ENCODE measurements at places on chromosomes 1 and 21.

GRCh38 chr21:42042651-42043050 lies 28.5 kb upstream of the UMODL1 start:
- DNase-seq: no peak

DNA sequence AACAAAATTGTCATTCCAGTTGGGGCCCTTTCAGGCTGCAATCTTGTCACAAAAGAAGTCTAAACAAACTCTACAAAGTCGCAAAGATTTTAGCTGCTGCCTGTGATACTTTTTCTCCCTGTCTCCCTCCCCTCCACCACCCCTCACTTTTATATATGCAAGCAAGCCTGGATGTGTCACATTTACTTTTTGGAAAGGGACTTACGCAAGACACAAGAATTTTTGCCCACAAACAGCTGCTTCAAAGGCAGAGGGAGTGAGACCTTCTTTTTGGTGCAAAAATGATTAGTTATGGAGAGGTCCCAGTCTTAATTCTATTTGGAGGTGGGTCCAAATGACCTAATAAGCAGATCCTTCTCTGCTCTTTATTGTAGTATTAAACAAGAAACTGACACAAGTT lies 22.9 kb upstream of the RALGPS2 start:
- no peak for DNase-seq

- no peak for DNase-seq
These were observed 18.0 kb downstream of the CD244 start for GRCh38 chr1:160844447-160845232.

DNA sequence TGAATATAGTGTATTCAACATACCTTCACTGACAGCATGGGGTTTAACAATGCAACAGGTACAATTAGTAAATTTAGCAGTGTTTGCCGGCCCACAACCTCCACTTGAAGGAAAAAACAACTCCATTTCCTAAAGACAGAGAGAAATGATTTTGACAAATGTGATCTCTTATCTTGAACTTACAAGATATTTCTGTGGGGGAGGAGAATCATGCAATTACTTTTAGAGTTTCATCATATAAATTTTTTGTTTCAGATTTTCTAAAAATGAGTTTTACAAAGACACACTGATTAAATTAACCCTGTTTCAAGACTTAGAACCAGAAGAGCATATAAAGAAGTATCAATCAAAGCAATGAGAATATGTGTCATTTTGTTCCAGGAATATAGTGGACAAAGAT lies 80.3 kb downstream of the NME7 start:
- DNase-seq: no peak

DNA sequence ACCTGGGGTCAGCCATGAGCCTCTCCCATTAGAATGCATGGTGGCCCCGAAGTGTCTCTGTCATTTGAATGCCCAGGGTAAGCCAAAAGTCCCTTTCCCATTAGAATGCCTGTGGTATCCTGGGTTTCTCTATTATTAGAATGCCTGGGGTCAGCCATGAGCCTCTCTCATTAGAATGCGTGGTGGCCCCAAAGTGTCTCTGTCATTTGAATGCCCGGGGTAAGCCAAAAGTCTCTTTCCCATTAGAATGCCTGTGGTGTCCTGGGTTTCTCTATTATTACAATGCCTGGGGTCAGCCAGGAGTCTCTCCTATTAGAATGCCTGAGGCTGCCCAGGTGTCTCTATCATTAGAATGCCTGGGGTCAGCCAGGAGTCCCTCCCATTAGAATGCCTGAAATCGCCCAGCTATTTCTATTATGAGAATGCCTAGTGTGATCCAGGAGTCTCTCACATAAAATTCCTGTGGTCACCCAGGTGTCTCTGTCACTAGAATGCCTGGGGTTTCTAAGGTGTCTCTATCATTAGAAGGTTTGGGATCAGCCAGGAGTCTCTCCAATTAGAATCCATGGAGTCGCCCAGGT lies 65.5 kb downstream of the RNF187 start:
- DNase-seq: no peak

- DNase-seq: no peak
These were observed 11.8 kb downstream of the CFAP107 start for GRCh38 chr1:12757836-12758235.

DNA sequence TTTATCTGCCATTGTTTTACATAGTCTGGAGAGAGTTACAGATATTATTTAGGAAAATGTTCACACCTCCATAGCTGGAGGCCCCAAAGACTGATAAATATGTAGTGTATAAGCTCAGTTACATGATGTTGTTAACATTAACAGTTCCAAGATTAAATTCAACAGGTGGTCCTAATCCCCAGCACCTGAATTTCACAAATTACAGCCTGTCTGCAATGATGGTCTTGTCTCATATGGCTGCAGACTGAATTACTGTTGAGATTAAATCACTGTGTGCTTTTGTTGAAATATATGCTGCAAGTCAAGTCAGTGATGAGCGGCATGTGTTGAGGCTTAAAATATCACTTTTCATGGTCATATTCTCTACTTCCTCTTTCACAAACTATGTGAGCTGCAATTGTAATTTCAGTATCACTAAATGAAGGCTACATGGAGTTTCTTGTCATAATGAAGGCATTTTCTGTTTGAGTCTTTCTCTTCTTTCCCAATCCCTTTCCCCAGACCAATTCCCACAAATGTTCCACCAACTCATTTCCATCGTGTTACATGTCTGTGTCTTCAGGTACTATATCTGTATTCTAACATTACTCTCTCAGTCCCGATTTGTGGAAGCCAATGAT lies 4.2 kb downstream of the ST6GALNAC5 start:
- DNase-seq: no peak

DNA sequence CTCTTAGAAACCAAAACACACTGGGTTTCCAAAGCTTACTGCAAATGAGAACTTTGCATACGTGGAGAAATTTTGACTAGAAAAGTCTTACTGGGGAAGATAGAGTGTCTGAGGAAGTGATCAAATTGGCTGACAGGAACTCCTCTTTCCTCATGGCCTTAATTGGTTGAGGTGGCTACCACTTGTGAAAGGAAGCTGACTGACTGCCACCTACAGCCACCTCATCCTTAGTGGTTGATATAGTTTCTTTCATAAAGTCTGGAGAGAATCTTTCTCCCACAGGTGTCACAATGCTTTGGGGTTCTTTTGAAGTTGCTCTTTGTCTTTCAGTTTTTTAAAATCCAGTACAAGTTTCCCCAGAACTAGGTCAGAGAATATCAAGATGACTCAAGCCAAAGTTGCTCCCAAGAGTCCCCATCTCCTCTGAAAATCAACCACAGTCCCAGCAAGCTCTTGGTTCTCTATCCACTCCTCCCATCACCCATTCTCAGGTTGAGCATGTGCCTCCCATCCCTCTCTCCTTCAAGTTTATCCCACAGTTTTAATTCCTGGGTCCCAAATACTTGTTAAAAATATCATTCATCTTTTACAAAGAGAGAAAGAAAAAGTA lies 43.3 kb downstream of the GPR88 start:
- DNase-seq: no peak

DNA sequence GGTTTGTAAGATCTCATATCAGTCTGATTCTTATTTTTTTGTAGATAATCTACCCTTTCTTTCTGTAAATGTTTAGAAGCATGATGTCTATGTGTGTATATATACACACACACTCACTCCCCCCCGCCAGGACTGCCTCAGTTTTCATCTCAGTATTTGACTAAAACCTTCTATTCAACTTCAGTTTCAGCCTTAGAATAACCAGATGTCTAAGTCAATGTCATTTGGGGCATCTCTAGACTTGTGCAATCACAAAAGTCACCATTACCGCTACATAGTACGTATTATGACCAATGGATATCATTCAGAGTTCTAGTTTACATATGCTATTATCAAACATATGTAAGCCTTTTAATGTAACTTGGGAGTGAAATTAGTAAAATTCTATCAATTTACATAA lies 53.3 kb upstream of the BOLA1 start:
- no peak for DNase-seq

DNA sequence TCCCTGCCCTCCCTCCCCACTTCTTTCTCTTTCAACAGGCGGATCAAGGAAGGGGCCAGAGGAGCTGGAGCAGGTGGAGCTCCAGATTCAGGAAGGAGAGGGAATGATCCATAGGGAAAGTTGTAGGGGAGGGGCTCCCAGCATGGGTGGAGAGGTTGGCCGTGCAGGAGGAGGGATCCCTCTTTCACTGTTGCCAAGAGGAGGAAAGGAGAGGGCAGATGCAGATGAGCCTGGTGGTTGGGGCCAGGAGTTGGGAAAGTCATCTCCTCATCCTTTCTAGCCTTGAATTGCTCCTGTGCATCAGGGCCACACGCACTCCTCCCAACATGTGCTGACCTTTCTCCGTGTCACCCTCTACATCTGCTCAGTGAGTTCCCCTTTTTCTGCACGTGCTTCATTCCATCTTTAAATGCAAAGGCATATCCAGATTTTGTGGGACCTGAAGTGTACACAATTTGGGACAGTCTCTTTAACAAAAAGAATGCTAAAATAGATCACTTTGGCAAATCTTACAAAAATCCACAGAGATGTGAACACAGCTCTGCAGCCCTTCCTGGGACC lies 32.4 kb downstream of the ZBTB18 start:
- DNase-seq: no peak

DNA sequence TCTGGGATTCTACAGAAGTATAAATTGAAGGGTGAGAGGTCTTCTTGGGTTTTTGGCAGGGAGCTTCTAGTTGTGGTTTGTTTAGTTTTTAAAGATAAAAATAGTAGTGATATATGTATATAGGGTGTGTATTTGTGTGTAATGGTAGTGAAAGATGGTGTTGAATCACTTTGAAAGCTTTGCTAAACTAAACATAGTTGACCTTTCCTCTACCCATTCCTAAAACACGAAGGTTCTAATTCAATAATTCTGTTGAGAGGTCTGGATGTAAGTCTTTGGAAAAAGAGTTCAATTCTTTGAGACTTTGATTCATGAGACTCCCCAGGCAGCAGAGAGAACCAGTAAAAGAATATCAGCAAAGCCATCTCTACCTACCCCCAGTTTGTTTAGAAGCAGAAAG lies 247.9 kb upstream of the DUSP10 start:
- DNase-seq: no peak

GRCh38 chr1:3135073-3135702 lies 66.2 kb downstream of the PRDM16 start:
- no peak for DNase-seq

DNA sequence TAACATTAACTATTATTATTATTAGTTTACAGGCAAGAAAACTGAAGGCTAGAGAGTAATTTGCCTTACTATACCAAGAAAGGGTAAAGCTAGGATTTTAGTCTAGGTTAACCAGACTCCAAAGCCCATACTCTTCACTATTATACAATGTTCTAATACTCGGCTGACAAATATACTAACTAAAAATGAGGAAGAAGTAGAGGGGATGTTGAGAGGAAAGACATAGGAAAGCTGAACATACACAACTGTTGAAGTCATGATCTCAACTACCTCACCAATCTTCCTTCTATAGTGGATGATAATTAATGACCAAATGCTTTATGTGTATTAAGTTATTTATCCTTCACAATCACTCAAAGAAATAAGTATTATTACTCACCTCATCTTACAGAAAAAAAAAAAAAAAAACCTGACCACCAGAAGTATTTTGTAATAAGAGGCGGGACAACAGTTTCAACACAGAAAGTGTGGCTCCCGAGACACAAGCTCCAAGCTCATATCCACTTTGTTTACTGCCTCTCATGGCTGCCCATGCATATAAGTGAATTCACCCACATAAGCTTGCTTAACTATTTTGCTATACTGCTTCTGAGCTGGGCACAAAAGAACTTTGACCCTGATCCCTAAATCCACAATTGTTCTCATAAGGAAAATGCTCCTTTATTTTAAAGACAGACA lies 78.0 kb downstream of the USP1 start:
- no peak for DNase-seq

- DNase-seq: no peak
These were observed 22.0 kb upstream of the KCNC4 start for GRCh38 chr1:110188035-110188618.

- no peak for DNase-seq
These were observed at the start of gene MX2 for GRCh38 chr21:41361786-41362604. TSS of gene MX2 (plus strand) at chr21:41362027. CDS start at chr21:41376907, 14,880 bp downstream.
